ENCODE measurements at places on chromosomes 12 and 14.

DNA sequence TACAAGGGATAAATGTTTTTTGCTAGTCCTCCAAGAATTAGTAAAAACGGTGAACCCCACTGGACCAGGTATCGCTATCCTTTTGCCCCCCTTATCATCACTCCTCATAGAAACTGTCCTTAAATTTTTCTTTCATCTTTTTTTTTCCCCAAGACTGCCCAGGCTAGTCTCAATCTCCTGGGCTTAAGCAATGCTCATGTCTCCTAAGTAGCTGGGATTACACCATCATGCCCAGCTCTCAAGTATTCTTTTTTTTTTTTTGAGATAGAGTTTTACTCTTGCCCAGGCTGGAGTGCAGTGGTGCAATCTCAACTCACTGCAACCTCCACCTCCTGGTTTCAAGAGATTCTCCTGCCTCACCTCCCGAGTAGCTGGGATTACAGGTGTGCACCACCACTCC lies 9.7 kb downstream of the IRF2BPL start:
- DNase-seq, result no peak

GRCh38 chr14:49206828-49207227 lies 379.4 kb downstream of the RPS29 start:
- no peak for DNase-seq

DNA sequence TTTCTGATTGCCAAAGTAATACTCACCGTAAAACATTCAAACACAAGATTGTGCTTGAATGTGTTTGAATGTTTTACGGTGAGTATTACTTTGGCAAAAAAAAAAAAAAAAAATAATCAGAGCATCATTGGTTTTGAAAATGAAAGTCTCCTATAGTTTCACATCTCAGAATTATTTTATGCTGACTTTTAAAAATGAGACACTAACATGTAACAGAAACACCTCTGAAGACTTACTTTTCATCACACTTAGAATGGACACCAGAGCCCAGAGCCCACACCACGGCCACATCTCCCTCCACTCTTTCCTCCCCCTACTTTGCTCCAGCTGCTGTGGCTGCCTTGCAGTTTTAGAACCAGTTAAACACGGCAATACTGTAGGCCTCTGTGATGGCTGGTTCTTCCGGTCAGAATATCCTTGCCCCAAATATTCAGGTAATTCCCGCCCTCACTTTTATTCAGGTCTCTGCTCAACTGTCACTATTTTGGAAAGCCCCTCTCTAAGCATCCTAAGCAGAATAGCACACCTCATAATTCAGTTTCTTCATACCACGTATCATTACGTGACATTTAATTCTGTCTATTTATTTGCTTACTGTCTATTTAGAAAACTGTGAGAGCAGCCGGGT lies 138.9 kb upstream of the MAX start:
- DNase-seq, result no peak

DNA sequence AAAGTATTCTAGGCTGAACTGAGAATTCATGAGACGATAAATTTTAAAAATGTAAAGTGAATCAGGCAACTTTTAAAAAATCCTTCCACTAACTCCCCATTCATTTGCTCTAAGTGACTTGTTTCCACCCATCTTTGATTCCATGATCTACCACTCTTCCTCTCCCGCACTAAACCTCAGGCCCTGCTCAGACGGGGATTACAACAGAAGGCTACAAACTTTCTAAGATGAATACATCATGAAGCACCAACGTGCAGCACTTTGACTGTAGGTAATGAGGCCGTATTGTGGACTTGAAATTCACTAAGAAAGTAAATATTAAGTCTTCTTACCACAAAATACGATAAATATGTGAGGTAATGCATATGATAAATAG lies 30.0 kb downstream of the TMEM132D start:
- DNase-seq, result no peak

GRCh38 chr12:28156362-28156761 lies 33.9 kb upstream of the CCDC91 start:
- no peak for DNase-seq

- DNase-seq, result no peak
Observed at GRCh38 chr14:36163451-36163850, 13.1 kb downstream of the PTCSC3 start.

DNA sequence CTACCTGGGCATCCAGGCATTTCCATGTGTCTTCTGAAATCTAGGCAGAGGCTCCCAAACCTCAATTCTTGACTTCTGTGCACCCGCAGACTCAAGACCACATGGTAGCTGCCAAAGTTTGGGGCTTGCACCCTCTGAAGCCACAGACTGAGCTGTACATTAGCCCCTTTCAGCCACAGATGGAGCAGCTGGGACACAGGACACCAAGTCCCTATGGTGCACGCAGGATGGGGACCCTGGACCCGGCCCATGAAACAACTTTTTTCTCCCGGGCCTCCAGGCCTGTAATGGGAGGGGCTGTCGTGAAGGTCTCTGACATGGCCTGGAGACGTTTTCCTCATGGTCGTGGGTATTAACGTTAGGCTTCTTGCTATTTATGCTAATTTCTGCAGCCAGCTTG lies 330.0 kb downstream of the RERGL start:
- DNase-seq, result no peak

DNA sequence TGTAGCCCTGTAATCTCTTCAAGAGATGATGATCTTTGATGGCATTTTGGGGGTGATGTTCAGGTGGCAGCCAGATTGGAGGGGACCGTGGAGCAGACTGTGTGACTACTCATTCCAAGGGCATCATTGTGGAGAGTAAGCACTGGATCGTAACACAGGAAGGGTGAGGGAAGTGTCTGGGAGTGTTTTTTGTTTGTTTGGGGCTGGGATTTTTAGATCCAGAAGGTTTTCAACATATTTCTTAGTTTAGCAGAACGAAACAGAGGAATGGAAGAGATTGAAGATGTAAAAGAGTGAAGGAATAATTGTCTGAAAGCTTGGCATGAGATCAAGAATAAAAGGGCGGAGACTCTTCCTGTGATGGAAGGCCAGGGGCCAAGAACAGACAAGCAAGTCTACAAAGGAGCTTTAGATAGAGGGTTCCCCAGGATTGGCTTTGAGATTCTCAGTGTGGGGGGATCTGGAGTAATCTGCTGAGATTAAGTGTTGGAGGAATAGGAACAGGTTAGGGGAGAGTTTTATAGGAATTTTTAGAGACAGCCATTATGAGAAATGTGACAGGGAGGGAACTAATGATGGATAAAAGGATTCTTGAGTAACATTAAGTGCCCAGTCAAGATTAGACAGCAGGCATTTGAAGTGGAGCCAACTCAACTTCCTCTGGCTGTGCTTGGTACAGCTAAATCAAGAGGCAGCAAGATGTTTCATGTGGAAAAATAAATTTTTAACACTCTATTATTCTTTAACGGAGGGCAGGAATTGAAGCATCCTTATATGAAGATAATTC lies 79.7 kb upstream of the REP15 start:
- DNase-seq, result no peak

DNA sequence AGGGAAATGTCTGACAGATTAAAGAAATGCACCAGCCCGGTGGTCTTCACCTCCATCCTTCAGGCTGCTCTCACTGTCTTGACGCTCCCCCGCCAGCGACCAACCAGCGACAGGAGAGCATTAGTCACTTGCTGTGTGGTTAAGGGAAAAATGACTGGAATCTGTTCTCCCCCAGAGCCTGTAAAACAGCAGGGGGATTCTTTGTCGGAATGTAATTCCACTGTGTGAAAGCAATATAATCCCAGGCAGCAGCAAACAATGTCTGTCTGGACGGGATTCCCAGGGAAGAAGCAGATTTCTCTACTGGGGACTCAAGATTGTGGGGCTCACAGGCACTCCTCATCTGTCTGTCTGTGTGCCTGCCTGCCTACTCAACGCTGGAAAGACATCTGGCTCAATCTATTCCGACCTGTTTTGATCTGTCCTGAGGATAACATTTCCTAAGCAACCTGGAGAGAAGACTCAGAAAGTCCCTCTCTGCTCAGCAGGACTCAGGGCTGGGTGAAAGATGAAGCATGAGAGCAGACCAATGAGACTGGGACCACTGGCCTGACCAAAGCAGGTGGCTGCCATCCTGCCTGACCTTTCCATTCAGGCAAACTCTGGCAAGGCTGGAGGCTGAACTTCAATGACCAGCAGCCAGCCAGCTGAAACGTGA lies 54.6 kb downstream of the NUAK1 start:
- no peak for DNase-seq

DNA sequence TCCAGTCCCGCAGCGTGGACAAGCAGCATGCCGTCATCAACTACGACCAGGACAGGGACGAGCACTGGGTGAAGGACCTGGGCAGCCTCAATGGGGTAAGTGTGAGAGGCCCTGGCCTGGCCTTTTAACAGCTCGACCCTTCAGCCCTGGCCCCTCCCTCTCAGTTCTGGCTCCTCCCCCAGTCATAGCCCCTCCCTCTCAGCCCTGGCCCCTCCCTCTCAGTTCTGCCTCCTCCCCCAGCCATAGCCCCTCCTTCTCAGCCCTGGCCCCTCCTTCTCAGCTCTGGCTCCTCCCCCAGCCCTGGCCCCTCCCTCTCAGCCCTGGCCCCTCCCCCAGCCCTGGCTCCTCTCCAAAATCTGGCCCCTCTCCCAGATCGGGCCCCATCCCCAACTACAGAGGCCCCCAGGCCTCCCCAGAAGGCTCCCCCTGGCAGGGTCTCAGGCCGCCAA lies 11.2 kb downstream of the CEP170B start:
- DNase-seq, result no peak

DNA sequence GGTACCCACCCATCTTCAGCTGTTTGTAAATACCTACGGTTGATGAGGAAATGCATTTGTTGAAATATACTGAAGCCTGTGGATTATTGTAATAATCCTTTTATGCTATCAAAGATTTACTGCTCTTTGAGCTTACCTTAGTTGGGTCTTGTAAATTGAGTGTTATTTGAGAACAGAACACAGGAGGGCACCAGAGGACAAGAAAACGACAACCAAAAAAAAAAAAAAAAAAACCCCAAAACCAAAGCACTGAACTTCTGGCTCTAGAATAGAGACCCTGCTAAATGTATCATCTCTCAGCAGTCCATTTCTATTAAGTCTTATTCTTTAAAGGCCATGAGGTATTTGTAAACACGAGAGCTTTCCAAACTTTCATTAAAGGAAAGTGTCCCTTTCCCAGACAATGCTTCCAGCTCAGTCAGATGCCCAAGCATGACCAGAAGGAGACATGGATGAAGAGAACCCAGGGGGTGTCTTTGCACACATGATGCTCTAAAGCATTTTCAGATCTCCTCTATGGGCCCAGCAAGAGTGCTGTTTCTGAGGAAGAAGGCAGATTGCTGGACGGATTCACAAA lies 763.9 kb downstream of the NRXN3 start:
- no peak for DNase-seq

- no peak for DNase-seq
Observed at GRCh38 chr12:77754086-77754485, 76.6 kb upstream of the NAV3 start.

DNA sequence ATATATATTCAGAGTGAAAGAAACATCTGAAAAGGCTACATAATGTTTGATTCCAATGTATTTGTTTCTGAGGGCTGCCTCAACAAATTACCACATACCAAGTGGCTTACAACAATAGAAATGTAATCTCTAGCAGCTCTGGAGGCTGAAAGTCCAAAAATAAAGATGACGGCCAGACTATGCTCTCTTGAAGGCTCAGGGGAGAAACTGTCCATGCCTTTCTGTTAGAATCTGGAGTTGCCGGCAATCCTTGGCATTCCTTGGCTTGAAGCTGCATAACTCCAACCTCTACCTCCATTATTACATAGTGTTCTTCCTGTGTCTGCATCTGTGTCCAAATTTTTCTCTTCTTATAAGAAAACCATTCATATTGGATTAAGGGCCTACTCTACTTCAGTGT lies 68.1 kb upstream of the PLEKHG7 start:
- DNase-seq, result no peak

DNA sequence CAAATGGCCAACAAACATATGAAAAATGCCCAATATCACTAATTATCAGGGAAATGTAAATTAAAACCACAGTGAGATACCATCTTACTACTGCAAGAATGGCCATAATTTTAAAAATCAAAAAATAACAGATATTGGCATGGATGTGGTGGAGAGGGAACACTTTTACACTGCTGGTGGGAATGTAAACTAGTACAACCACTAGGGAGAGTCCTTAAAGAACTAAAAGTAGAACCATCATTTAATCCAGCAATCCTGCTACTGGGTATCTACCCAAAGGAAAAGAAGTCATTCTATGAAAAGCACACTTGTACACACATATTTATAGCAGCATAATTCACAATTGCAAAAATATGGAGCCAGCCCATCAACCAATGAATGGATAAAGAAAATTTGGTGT lies 459.7 kb downstream of the GXYLT1 start:
- DNase-seq, result no peak

GRCh38 chr12:130463818-130464670 lies 126.4 kb downstream of the PIWIL1 start:
- DNase-seq, result no peak

GRCh38 chr12:57553343-57554202 lies 3.7 kb downstream of the KIF5A start:
- no peak for DNase-seq

GRCh38 chr12:96994900-96995299 lies 87.8 kb downstream of the NEDD1 start:
- no peak for DNase-seq

GRCh38 chr14:33356181-33356580 lies 417.5 kb downstream of the NPAS3 start:
- DNase-seq, result no peak

DNA sequence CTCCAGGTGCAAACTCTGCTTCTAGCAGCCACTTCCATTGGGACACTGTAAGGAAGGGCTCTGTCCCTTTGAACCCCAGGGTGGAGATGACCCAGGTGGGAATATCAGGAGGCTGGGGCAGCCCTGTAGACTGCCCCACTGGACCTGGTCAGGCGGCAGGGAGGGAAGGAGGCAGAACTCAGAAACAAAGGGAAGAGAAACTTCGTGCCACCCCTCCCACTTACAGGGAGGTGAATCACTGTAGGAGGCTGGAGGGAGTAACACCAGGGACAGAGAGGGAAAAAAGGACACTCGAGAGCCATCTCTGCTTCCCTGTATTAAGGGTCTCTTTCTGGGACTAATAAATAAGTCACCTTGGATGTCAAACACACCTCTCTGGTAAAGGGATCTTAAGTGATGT lies 37.4 kb downstream of the ISCA2 start:
- DNase-seq, result no peak

GRCh38 chr12:15590180-15590826 lies 198.9 kb downstream of the EPS8 start:
- DNase-seq, result no peak

DNA sequence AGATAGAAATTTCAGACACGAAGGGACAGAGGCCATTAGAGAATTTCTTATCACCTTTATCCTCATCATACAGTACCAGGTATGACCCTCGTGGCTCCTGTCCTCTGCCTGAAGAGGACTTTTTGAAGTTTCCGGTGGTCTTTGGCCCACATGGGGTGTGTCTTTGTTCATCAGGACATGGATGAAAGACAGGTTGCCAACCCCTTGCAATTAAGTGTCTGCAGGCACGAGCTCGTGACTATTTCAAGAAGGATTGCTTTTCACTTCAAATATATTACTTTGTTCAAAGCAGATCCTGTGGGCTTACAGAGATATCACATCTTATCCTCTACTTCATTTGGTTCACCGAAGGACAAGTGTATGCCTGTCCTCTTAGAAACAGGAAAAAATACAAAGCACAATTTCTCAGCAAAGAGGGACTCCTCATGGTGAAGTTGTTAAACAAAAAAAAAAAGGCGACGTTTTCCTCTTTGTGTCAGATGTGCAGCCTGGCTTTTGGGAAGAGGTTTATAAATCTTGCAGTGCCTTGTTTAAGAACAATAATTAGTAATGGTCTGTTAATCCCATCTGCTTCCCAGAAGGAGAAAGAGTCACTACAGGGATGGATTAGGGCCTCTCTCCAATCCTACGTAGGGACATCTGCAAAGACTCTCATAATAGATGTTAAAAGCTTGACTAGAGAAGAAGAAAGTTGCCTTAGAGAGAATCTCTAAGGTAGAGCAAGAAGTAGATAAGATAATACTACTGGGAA lies 13.5 kb upstream of the FAM234B start:
- no peak for DNase-seq

Measured in stimulated activated CD8-positive, alpha-beta memory T cell treated with anti-CD3 and anti-CD28 coated beads, Interleukin-4, amount 100 ng/mL, for 4 hours (primary cell).